ENCODE measurements at places on chromosomes 4 and X. TPM values are rescaled to one million over a fixed set of nuclear protein-coding genes. Genes with fewer than 3 reads are reported as not detected.
A peak's percentile ranks its signal among the peaks of the same experiment; 100 is the strongest.

DNA sequence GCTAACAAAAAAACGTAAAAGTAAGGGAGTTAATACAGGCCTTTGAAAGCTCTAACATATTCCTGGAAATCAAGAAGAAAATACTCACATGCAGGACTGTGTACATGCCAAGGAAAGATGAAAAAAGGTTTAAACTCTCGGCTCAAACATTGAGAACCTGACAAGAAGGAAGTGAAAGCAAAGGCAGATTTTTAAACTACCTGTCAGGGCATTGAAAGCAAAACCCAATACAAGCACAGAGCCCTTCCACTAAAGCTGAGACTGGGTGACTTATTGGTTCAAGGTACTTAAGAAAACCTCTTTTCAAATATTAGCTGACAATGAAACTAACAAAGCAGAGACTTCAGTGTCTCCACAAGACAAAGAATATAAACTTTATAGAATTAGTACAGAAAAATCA lies 313.0 kb upstream of the GRID2 start:
- no peak overlapping the region for H3K27ac ChIP-seq
- no peaks in the 10 kb centered on the region for H3K36me3 ChIP-seq
- no peaks in the 10 kb centered on the region for H3K4me1 ChIP-seq
- no peaks in the 10 kb centered on the region for H3K27me3 ChIP-seq
- H3K4me3 ChIP-seq = no peak overlapping the region

The MAP3K15 gene
- 0.25 TPM for total RNA-seq

The PNMA5 gene
- total RNA-seq = not detected

DNA sequence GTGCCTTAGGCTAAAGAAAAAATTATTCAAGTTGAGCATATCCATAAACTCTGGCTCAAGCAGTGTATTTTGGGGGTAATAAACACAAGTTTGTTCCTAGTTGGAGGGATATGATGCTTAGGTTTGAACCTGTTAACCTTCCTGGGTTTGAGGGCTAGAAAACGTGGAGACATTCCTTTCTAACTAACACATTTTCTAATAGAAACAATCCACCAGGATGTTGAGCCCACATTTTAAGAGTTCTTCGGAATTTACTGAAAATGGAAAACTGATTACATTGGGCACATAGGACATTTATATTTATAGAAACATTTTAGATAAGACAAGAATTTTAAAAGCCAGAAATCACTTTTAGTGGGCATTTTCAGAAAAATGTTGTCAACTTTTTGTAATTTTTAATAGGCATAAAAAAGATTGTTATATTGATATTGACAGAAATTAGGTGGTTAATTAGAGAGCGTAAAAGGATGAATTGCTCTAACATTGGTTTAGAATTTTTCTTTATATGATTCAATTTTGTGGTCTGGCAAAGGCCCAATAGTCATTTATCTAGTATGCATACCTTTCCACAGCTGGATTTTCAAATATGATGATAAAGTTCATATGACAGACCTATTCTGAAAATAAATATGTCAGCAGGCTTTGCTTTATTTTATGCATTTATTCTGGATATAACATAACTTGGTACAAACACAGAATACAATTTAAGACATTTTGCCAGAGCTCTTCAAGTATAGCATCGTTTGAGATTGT lies 49.2 kb downstream of the CEP44 start:
- no peak overlapping the region for H3K4me3 ChIP-seq
- DNase-seq = no peak
- no peaks in the 10 kb centered on the region for H3K4me1 ChIP-seq
- H3K27me3 ChIP-seq = no peaks in the 10 kb centered on the region
- H3K27ac ChIP-seq = no peak overlapping the region

The TREX2 gene
- total RNA-seq = 9.6 TPM

The GABRQ gene
- 1.2 TPM for total RNA-seq

GRCh38 chr4:41384992-41385391 lies 128.3 kb downstream of the UCHL1 start:
- DNase-seq = no peak
- no peak overlapping the region for H3K27ac ChIP-seq
- H3K4me1 ChIP-seq = no peaks in the 10 kb centered on the region
- no peak overlapping the region for H3K4me3 ChIP-seq
- no peaks in the 10 kb centered on the region for H3K27me3 ChIP-seq

- H3K27ac ChIP-seq = peak overlapping the region; percentile 4
These were observed 17.3 kb upstream of the TBC1D14 start for GRCh38 chr4:6892190-6892908.

GRCh38 chrX:8731559-8732395 lies at the start of gene ANOS1:
Gene ANOS1, minus strand, starts transcription at chrX:8732137. Its CDS starts 101 bp downstream, at chrX:8732036.
- peaks cover 12% of the 10 kb centered on the region for H3K4me1 ChIP-seq
- DNase-seq = no peak
- no peaks in the 10 kb centered on the region for H3K27me3 ChIP-seq
- H3K27ac ChIP-seq = no peak within 1 kb of the TSS
- H3K36me3 ChIP-seq = no peaks in the 10 kb centered on the region
- H3K4me3 ChIP-seq = peak within 1 kb of the TSS; percentile 44

DNA sequence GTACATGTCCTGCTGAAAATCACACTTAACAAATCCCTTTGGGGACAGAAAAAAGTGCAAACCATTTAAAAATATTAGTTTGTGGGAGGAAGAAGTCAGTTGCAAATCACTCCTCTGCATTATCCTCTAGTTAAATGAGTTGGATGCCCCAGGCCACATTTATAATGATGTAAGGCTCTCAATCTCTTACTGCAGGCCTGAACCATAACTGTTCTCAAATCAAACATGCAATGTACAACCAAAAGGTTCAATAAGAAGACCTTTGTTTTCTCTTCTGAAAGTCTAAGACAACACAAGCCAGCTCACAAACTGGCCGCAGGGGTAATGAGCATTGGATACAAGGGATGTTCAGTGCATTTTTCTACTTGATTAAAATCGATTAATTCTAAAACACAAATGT lies 39.7 kb downstream of the IGFBP7 start:
- H3K4me1 ChIP-seq = peaks cover 23% of the 10 kb centered on the region
- H3K27me3 ChIP-seq = no peaks in the 10 kb centered on the region
- H3K4me3 ChIP-seq = no peak overlapping the region
- no peaks in the 10 kb centered on the region for H3K36me3 ChIP-seq
- no peak for DNase-seq
